ENCODE measurements at places on chromosomes 2 and 18.

DNA sequence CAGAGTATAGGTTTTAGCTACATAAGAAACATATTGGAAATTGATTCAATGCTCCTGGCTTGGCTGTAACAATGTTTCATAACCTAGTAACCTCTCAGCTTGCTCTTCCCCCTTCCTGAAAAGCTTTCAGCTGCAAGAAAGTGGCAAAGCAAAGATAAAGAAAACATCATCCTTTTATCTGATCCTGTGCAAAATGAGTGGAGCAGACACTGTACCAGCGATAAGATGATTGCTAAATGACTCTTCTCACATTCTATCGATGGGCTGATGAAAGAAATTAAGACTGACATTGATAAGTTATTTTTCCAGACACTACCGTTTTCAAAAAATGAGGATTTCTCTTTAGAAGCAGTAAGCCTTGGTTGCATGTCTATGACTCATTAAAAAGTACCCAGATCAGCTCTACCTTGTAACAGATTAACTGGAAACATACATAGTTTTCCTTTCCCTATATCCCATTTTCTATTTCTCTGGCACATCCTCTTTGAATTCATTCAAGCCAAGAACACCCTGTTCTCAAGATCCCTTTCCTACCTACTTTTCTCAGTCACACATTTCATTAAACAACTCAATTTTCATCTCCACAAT, 87.1 kb upstream of the LYPD1 start:
- no peak for DNase-seq

DNA sequence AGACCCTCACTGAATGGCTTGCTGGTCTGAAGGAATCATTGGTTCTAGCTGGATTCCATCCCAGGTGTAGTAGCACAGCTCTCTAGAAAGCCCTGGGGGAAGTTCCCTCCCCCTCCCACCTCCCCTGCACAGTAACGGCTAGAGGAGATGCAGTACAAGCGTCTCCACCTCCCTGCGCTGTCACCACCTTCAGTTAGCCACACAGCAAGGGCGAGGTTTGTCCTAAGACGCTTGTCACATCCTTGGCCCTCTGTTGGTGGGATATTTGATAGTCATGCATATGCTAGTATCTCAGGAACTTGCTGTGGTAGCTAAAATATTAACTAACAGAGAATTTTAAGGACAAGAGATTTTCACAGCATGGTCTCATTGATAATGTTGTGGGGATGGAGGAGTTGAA, 19.4 kb downstream of the TRAPPC12 start:
- DNase-seq, result no peak

DNA sequence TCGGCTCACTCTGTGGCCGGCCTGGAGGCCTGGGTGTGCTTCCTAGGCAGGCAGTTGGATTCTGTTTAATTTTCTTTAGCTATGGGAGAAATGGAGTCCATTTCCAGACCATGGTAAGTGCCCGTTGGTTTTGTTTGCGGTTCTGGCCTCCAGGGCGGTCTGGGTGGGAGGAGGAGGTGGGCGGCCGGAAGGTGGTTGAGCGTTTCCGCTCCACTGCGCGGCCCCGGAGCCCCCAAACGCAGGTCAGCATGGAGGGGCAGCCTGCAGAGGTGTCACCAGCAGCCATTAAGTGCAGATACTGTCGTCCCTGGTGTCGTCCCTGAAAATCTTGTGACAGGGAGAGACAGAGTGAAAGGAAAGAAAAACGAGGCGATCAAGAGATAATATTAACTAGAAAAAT, 303.9 kb downstream of the GBX2 start:
- DNase-seq, result no peak

- no peak for DNase-seq
Observed at GRCh38 chr18:49694402-49694801, 118.9 kb downstream of the ACAA2 start.

GRCh38 chr2:192555740-192556139, 361.0 kb upstream of the TMEFF2 start:
- DNase-seq, result no peak

GRCh38 chr2:175167076-175167791, 769 bp downstream of the ATF2 start:
- peak; percentile 13 for DNase-seq

- no peak for DNase-seq
Observed at GRCh38 chr2:20071397-20072383, 20.3 kb upstream of the LAPTM4A start.

DNA sequence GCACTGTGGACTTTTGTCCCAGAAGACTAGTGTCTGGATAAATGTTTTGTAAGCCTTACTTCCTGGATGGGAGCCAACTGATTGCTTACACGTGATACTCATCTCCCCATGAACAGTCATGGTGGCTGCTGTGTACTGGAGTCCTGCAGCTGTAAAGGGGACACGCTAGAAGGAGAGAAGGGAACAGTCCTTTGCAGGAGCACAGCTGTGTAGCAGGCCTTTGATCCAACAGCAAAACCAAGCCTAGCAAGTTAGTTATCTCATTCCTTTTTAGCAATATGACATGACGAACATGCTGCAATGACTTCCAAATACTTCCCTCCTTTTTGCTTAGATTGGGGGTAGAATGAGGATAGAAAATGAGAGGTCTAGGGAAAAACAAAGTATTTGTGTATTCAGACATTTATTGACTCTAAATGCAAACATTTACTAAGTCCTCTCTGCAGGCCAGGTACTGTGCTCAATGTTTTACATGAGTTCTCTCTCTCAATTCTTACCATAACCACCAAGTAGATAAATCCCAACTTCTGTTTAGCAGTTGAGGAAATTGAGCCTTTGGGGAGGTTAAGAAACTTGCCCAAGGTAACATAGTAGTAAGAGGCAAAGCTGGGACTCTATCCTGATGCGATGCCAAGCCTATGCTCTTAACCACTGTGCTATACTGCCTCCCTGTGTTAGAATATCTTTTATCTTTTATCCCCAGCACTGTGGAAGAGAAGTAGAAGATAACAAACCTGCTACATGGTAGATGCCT, 55.4 kb upstream of the CD28 start:
- DNase-seq, result no peak

DNA sequence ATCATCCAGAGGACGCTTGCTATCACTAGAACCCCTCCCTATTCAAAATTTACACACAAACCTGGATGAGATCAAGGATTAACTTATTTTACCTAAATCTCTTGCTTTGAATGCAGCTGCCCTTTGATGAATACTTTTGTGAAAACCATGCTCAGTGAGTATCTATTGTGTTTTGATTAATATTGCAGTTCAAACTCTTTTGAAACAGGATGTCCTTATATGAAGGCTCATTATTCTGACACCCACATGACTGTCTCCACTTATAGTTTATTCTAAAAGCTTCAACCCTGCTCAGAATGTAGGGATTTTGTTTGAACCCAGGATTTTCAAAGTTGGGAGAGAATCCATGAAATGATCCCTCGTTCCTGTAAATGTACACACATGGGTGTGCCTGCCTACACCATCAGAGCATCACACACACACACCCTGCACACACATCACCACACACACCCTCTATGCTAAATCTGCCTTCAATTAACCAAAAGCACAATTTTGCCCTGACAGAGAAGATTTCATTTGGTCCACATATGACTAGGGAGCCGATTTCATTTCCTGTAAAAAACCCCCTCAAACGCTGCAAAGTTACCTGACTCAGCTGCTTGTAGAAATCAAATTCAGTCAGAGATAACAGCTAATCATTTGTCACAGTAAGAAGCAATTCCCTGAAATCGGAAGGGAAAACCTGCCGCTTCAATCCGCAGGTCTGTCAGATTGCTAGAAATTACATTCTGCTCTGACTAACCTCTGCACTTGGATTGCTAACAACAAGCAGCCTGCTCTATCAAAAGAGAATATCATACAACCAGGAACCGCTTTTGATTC, 65.2 kb downstream of the ZEB2 start:
- no peak for DNase-seq

- DNase-seq, result no peak
Observed at GRCh38 chr2:230921806-230922595, 3.0 kb downstream of the GPR55 start.

GRCh38 chr2:125041846-125042245, 1016.8 kb downstream of the CNTNAP5 start:
- DNase-seq, result no peak

Data from activated naive CD4-positive, alpha-beta T cell treated with anti-CD3 and anti-CD28 coated beads, Interleukin-2, amount 50 U/mL, for 72 hours (primary cell).